ENCODE measurements at places on chromosomes 4 and X.

DNA sequence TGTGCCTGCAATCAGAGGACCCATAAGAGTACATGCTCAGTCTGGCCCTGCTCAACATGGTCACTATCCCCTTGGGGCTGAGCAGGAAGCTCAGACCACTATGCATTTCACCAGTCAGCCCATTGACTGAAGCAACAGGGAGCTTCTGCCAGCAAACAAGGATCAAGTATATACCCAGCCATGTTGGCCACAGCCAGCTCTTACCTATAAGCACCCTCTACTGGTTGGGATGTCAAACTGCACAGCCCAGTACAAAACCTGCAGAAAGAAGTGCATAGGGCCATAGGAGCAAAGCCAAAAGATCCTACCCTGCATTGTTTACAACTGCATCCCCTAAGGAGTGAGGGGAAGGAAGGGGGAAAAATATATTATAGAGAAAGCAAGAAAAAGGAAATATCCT lies 214.4 kb upstream of the CPEB2 start:
- no peak for DNase-seq

- no peak for DNase-seq
Measured at GRCh38 chrX:38347136-38347535, 5.3 kb upstream of the OTC start.

GRCh38 chrX:148501386-148502066 lies 1.1 kb downstream of the AFF2 start:
- no peak for DNase-seq

- no peak for DNase-seq
Measured at GRCh38 chrX:147832707-147833348, 78.9 kb upstream of the FMR1 start.

GRCh38 chrX:154015581-154016264 lies 4.0 kb downstream of the IRAK1 start:
- DNase-seq, result no peak

DNA sequence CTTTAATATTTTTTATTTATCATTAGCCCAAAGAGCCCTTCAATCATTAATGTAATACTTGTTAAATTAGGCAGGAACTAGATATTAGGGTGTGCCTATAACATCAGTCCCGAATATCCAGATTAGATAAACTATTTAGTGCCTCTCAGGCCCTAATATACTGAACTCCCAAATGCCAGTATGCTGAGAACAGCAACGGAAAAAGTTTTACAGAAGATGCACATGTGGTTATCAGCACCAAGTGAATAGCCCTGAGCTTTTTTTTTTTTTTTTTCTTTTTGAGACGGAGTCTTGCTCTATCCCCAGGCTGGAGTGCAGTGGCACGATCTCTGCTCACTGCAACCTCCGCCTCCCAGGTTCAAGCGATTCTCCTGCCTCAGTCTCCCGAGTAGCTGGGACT lies 13.0 kb upstream of the ELF2 start:
- no peak for DNase-seq

DNA sequence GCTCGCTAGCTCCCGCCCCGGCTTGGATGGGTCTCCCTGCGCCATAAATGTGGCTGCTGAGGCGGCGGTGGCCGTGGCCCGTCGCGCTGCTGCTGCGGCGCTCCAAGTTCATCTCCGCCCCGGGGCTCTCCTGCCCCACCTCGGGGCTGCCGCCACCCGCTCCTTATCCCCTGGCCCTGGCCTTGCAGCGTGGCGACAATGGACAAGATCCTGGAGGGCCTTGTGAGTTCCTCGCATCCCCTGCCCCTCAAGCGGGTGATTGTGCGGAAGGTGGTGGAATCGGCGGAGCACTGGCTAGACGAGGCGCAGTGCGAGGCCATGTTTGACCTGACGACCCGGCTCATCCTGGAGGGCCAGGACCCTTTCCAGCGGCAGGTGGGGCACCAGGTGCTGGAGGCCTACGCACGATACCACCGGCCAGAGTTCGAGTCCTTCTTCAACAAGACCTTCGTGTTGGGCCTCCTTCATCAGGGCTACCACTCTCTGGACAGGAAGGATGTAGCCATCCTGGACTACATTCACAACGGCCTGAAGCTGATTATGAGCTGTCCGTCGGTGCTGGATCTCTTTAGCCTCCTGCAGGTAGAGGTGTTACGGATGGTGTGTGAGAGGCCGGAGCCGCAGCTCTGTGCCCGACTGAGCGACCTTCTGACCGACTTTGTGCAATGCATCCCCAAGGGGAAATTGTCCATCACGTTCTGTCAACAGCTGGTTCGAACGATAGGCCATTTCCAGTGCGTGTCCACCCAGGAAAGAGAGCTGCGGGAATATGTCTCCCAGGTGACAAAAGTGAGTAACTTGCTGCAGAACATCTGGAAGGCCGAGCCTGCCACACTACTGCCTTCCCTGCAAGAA lies 763 bp downstream of the USP38 start:
- DNase-seq, result no peak

GRCh38 chrX:3541336-3541735 lies 172.1 kb downstream of the PRKX start:
- DNase-seq, result no peak

DNA sequence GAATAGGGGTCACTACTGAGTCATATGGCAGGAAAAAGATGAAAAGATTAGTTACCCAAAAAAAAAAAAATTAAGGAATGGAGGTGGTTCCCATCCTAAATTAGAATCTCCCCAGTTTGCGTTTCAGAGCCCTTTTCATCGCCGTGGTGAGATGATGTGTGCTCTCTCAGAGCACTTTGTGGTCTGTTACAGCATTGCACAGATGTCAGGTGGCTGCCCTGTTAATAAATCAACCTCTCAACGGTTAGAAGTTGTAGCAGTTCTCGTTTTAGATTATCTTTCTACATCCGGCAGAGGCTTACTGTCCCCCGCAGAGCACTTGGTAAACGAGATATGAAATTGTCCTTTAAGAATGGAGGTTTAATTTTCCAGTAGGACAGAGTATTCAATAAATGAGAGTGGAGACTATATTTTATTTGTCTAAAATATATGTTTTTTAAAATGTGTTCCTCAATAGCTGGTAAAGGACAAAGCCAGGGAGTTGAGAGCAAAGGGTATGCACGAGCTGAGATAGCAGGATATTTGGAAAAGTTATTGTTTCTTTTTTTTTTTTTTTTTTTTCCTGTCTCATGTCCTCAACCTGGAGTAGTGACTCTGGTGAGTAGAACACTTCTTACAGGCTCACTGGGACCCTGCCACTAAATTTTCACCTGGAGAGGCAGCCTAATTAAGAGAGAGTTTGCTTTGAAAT lies 26.9 kb downstream of the AFF1 start:
- peak; percentile 22 for DNase-seq

GRCh38 chr4:742742-743311 lies 37.2 kb downstream of the PCGF3 start:
- DNase-seq, result peak; percentile 36

- peak; percentile 63 for DNase-seq
Measured at GRCh38 chr4:140252141-140252741, 98.3 kb upstream of the MAML3 start.

DNA sequence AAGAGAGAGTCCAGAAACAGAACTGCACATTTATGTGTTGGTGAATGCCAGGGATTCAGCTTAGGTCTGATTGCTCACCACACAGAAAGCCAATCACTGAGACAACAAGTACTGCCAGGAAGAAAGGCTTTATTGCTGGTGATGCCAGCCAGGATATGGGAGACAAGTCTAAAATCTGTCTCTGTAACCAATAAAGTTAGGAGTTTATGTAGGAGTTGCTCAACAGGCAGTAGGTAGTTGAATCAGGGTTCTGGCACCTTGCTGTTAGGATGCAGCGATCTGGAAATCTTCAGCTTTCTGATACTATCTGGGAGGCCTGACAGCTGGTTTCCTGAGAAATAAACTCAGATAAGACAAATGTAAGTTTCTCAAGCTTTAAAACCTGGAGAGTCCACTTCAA lies 120.2 kb upstream of the ENPP6 start:
- DNase-seq, result no peak

- no peak for DNase-seq
Measured at GRCh38 chr4:8657381-8658088, 65.0 kb downstream of the CPZ start.

GRCh38 chrX:148755111-148755510 lies 254.7 kb downstream of the AFF2 start:
- peak; percentile 79 for DNase-seq

GRCh38 chrX:14013054-14013453 lies 16.6 kb downstream of the GEMIN8 start:
- DNase-seq, result no peak

DNA sequence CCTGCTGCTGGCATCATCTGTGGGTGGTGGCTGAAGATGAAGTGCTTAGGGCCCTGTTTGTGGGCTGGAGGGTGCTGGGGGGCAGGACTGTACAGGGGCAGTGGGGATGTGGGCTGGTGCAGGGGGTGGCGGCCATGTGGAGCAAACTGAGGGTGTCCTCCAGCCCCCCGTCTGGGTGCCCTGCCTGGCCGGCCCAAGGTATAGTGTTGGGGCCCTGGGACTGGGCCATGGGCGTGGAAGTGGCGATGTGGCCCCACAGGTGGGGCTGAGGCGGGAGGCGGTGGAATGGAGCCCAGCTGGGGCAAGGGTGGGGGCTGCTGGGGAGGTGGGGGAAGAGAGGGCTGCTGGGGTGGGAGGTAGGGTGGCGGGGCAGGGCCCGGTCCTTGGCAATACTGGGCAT lies 9.5 kb upstream of the KDM5C start:
- DNase-seq, result no peak

DNA sequence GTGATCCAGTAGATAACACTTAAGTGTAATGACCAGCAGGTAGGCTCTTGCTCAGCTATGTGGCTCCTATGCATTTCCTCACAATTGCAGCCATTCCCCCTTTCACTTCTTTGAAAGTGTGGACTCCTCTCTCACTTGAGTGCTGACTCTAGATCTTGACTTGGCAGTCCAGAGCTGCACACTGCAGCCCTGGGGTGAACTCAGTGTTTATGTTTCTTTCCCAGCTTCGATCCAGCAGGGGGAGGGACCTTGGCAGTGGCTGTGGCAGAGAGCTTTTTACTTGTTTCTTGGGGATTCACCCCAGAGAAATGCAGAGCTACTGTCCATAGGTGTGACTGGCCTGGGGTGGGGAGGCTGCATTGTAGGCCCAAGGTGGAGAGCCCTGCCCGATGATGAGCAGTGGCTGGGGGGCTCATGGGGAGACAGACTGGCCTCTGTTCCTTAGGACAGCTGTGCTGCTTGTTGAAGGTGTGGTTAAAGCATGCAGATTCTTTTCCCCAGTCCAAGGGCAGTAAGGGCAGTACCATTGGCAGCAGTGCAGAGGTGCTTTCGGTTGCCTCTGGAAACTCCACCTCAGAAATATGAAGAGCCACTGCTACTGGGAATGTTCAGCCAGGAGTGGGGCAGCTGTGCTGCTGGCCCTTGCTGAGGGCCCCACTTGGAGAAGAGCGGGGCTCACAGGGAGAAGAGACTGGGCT lies 134.7 kb downstream of the SH3BGRL start:
- DNase-seq, result no peak

DNA sequence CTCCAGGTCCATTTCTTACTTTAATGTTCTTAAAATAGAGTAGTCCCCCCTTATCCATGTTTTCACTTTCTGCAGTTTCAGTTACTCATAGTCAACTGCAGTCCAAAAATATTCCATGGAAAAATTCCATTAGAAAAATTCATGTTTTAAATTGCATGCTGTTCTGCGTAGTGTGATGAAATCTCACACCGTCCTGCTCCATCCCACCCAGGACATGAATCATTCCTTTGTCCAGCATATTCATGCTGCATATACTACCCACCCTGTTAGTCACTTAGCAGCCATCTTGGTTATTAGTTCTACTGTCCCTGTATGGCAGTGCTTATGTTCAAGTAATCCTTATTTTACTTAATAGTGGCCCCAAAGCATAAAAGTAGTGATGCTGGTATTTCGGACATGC lies 5.4 kb upstream of the PDLIM5 start:
- no peak for DNase-seq

GRCh38 chr4:22174640-22175039 lies 226.1 kb upstream of the KCNIP4 start:
- DNase-seq, result no peak

GRCh38 chrX:39492497-39493162 lies 605.1 kb downstream of the BCOR start:
- DNase-seq, result no peak

GRCh38 chr4:145782756-145783155 lies 102.8 kb downstream of the C4orf51 start:
- no peak for DNase-seq

DNA sequence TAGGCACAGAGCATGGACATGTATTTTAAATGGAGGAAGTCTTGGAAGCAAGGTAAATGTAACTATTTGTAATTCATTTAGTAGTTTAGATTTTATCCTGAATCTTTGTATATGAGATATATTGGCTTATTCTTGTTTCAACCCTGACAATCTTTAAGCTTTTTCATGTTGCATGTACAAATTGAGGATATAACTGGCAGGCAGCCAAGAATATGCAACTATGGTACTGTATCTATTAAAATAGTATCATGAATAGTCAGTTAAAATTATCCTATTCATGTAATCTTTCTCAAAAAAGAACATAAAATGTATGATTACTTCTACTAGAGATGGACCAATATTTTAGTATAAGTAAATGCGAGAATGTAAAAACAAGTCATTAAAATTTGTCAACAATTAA lies 1141.5 kb downstream of the PCDH18 start:
- DNase-seq, result no peak

GRCh38 chr4:82715731-82716617 lies 82.6 kb downstream of the SCD5 start:
- DNase-seq, result no peak

DNA sequence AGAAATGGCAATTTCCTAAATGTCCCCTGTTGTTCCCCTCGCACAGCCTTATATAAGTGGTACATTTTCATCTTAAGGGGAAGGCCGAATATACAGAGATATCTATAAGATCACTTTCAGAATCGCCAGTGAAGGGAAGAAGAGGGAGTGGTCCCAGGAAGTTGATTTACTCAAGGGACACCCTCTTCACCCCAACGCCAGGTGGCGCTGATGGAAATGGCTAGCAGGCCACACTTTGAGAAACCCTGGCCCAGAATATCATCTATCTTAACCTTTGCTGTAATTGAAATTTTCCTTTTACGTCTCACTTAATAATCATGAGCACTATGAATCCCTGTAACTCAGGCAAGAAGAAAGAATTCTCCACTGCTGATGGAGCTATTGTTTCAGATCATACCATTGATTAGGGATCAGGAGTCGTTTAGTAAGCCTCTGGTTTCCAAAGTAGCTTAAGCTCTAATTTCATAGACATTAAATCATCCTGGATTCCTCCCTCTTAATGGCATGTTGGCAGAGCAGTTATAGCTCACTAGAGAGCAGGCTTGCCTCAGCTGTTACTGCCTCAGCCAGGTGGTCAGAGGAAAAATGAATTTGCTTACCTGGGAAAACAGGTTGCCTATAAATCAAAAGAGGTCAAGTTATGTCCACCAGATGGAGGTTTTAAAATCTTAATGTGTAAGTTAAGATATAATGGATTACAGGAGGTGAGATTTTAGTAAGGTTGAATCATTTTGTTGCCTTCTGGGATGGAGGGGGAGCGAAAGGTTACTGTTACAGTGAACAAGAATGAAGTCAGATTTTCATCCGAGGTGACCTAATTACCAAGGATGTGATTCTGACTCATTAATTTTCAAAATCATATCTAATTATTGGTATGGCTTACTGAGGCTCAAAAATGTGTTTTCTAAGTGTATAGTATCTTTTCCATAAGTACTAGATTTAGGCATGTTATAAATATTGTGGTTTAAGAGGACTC lies 941.2 kb upstream of the TENM3 start:
- DNase-seq, result peak; percentile 63

- DNase-seq, result no peak
Measured at GRCh38 chrX:40022421-40022820, 75.3 kb downstream of the BCOR start.

GRCh38 chr4:161356351-161356750 lies 807.4 kb downstream of the FSTL5 start:
- DNase-seq, result no peak

Measured in NCI-H1436 (cell line).